ENCODE measurements at places on chromosomes 6 and 20. TPM values are rescaled to one million over a fixed set of nuclear protein-coding genes. Genes with fewer than 3 reads are reported as not detected.

The AKAP12 gene
- total RNA-seq: 12.1 TPM

GRCh38 chr6:33707771-33708170 lies 3.7 kb downstream of the UQCC2 start:
- no peak for DNase-seq

DNA sequence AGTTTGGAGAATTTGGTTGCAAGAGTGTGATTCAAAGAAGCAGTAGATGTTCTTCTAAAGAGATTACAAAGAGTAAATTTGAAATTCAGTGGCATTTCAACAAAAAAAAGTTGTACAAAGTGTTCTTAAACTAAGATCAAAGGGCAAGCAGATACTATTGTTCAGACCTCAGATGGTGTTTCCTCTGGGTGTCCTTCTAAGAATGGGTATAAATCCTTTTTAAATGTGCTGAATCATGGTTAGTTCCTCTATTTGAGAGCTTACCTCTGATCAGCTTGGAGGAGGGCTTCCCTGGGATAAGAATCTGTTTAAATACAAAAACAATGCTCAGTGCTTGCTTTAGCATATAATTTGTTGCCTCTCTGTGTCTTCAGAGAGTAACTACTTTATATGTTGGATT lies 6.3 kb downstream of the BMP6 start:
- DNase-seq: no peak

- no peak for DNase-seq
These were observed 1760.2 kb upstream of the DEFB115 start for GRCh38 chr20:29497261-29497671.

DNA sequence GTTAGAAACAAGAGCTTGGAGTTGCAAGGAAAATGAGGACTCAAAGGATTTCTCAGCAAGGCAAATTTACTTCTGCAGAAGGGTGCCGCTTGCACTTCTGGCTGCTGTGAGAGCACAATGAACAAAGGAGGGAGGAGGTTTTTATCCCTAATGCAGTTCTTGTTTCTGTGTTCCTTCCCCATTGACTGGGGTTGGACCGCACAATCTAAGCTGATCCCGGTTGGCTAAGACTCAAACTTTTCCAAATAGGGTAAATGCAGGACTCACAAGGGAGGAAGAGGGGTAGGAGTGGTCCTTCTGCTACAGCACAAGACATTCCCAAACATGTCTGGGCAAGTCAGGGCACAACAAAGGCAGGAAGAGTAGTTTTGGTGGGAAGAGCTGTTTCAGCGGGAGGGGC lies 249.6 kb upstream of the MOCS1 start:
- no peak for DNase-seq
